SHP77 treated with DMSO at 0.1 percent for 48 hours (cell line): ENCODE measurements at places on chromosomes 1 and 21.

DNA sequence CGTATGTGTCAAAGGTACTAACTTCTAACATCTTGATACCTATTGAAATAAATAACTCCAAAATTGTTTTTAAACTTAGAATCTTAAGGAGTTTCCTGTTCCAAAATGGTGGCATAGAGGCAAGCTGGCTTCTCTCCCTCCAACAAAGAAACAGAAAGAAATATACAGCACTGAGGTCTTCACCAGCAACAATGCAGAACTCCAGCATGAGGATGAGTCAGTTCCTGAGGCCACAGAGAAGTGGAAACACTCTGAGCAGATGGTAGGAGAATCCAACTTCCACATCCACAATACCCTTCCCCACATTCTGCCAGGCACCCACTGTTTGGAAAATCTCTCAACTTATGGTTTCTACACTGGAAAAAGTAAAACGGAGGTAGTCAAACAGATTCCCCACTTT lies 12.2 kb upstream of the PPIH start:
- no peak for DNase-seq

- no peak for DNase-seq
Measured at GRCh38 chr1:175823406-175823805, 80.0 kb upstream of the TNR start.

- no peak for DNase-seq
Measured at GRCh38 chr1:119858126-119858525, 38.2 kb downstream of the ADAM30 start.

GRCh38 chr1:176786274-176786673 lies 323.3 kb downstream of the PAPPA2 start:
- DNase-seq = no peak

DNA sequence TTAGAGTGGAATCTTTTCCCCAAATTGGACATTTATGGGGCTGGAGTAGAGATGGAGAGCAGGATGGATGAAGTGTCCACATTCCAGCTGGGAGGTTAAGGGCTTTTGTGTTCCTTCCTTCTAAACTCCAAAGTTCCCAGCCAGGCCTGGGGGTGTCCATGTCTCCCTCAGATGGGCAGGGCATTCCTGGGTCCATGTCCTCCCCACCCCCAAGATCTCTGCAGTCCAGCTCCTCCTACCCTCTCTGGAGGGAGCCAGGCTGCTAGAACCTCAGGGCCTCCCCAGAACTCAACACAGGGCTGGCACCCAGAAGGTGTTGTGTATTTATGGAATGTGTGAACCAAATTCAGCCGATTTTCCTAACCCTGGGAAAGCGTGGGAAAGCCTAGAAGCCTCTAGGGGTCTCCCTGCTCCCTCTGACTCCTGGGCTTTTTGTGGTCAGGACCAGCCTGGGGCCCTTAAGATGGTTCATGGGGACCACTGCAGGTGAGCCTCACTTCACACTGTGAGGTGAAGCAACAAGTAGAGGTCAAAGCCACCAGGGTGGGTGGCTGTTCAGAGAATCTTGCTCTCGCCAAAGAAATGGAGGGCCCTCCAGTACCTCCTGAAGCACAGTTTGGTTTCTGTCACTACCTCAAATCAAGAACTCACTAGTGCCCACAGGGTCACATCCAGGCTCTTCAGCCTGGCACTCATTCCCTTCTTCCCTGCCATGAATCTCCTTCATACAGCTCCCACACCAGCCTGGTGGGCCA lies 54.8 kb downstream of the GLIS1 start:
- DNase-seq = no peak
